ENCODE measurements at places on chromosomes 4 and X.

DNA sequence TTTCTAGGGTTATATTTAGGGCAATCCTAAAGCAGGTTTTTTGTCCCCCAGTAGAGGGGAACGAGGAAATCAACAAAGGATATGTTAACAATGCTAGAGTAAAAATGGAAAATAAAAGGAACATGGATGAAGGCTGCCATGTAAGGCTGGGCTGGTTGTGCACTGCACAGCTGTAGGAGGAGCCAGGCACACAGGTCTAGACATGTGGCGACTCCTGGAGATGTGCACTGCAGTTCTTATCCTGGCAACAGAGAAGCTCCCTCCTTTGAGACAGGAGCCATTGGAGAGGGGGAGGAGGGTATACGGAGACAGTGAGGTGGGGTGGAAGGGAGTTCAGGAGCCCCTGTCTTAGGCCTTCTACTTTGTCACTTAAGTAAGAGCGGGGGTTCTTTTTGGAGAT lies 65.9 kb downstream of the NAT8L start:
- DNase-seq = no peak

DNA sequence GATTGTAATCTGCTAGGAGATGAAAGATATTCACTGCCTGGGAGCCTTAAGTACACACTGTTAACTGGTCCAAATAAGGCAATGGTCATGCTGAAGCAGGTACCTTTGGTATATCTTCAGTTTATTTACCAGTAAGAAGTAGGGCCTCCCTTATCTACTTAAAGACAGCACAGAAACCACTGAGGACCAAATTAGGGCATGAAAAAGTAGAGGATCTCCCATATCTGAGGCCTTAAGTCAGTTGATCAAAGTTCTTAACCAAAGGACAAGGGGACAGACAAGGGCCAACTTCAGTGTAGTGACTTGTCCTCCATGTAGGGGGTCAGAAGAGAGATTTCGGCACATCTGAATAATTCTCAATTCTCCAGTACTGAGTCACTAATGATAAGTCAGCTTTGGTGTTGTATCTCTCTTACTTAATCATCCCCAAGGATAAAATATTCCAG lies 59.1 kb downstream of the AMELX start:
- DNase-seq = no peak

DNA sequence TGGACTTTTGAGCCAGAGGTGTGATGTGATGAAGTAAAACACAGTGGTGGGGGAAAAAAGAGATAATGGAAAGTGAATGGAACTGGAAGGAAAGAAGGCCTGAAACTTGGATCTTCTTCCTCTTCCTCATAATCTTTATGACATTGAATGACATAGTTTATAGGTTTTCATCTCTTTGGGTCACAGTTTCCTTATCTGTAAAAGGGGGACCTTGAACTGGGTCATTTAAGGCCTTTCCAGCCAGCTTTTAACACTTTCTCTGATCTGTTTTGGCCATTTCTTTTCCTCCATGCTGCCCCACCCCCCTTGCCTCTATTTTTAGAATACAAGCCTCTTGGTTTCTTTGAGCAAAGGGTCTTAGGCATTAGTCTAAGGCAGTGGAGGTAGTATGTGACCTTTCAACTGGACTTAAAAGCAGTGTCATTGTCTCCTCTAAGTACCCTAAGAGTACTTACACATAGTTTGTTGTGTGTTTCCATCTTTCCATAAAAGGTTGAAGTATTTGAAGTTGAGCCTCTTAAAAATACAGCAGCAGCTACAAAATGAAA lies 7.8 kb downstream of the CPEB2 start:
- no peak for DNase-seq

- no peak for DNase-seq
Observed at GRCh38 chr4:40731792-40732245, 17.9 kb upstream of the NSUN7 start.

GRCh38 chr4:37440501-37440900 lies 196.0 kb downstream of the NWD2 start:
- DNase-seq = no peak

- DNase-seq = no peak
Observed at GRCh38 chr4:15864651-15865566, 73.6 kb downstream of the FGFBP1 start.

- peak; percentile 28 for DNase-seq
Observed at GRCh38 chrX:102652031-102652688, 877 bp downstream of the GPRASP1 start.

GRCh38 chr4:111789901-111790640 lies 355.2 kb upstream of the FAM241A start:
- no peak for DNase-seq

- peak; percentile 32 for DNase-seq
Observed at GRCh38 chr4:2535376-2536192, 863 bp upstream of the FAM193A start.

- DNase-seq = no peak
Observed at GRCh38 chr4:7595934-7596461, 161.3 kb upstream of the PSAPL1 start.

- DNase-seq = peak; percentile 83
Observed at GRCh38 chr4:88697588-88698329, at the start of gene NAP1L5. TSS of gene NAP1L5 (minus strand) at chr4:88697829. CDS start at chr4:88697754, 75 bp downstream.

DNA sequence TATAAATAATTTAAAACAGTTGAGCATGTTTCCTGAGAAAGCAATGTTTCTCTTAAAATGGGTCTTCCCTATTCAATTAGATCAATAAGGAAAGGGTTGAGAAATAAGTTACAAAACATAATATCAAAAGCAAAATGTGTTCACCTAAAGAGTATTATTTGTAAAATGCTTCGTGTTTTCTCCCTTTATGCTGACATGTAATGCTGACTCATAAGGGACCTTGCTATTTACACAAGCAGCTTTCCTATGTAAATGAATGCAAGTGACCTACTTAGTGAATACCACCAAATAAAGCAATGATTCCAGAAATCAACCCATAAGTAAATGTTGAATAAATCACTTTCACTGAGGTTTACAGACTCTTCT lies 91.5 kb downstream of the ELOVL6 start:
- DNase-seq = peak; percentile 73

GRCh38 chrX:136687457-136687856 lies 39.5 kb downstream of the CD40LG start:
- no peak for DNase-seq

DNA sequence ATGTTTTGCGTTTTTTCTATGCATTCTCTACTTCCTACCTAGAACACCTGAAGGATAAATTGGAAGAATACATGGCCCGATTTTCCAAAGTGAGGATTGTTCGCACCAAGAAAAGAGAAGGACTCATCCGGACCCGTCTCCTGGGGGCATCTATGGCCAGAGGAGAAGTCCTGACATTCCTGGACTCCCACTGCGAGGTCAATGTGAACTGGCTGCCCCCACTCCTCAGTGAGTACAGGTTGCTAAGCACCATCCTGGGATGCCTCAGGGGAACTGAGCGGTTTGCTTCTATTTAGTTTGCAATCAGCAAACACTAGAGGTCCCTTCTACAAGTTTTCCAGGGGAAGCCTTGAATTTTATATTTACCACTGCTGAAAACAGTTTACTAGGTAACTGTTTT lies 359.3 kb upstream of the GALNT7 start:
- no peak for DNase-seq

DNA sequence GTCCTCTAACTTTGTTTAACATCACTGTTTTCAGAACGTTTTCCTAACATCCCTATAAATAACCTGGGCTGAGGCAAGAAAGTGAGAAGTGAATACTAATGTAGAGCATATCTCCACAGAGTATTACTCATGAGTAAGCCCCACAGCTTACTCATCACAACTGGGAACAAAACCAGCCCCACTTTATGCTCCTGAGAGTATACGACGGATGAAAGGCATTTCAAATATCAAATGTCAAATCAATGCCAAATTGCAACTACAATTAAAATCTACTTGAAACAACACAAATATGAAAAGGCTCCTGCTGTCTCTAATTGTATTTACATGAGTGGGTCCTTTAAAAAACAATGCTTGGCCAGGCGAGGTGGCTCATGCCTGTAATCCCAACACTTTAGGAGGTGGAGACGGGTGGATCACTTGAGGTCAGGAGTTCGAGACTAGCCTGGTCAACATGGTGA lies 41.2 kb downstream of the SH3RF1 start:
- peak; percentile 96 for DNase-seq
